ENCODE measurements at places on chromosomes 7 and 10. TPM values are rescaled to one million over a fixed set of nuclear protein-coding genes. Genes with fewer than 3 reads are reported as not detected.

DNA sequence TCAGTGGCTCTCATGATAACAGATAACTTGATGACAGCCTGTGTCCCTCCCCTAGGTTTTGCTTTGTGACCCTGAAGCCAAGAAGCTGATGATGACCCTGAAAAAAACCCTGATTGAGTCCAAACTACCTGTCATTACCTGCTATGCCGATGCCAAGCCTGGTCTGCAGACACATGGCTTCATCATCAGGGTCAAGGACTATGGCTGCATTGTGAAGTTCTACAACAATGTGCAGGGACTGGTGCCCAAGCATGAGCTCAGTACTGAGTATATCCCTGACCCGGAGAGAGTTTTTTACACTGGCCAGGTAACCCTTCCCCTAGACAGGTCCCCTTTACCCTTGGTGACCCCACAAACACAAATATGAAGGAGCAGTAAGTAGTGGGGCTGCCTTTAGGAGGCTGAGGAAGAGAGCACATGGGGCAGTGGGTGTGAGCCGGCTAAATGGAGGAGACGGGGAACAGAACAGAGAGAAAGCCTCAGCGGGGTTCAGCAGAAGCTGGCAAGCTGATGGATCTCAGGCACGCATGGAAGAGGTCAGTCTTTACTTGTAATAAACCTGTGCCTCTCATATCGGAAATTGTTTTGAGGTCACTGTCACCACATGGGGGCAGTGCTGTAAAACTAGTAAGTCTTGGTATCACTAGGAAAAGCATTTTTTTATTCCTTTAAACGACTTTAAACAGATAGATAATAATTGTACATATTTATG lies 20.2 kb downstream of the PDCD11 start:
- peak; percentile 36 for DNase-seq

DNA sequence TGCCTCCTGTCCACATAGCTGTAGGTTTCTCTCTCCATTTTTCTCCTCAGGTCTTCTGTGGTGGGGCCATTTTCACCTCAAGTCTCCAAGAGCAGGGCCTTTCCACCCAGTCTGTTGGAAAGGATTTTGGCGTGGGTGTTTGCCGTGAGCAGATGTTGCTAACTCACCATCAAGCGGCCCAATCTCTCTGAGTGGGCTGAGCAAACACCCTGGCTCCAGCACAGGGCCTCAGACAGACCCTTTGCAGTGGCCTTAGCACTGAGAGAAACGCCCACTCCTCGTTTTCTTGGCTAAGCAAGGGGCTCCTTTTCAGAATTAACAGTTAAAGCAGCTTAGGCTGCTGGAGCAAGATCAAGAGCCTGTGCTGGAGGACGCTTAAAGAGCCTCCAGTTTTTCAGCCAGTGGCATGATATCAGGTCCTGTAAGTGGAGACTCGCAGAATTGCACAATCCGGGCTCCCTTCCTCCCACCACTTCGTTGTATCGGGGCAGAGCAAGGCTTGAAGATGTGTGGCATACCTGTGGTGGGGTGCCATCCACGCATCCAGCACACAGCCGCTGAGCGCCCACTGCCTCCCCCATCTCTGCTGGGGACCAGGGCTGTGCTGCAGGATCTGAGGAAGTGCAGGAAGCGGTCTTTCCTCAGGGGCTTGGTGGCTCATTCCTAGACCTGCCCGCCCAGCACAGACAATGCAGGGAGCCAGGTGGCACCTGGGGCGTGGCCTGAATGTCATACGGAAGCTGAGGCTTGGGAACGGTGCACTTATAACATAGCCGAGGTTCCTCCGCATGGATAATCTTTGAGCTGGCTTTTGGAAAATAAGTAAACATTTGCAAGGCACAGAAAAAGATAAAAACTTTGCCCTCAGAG lies 142.7 kb downstream of the ADARB2 start:
- DNase-seq, result no peak

DNA sequence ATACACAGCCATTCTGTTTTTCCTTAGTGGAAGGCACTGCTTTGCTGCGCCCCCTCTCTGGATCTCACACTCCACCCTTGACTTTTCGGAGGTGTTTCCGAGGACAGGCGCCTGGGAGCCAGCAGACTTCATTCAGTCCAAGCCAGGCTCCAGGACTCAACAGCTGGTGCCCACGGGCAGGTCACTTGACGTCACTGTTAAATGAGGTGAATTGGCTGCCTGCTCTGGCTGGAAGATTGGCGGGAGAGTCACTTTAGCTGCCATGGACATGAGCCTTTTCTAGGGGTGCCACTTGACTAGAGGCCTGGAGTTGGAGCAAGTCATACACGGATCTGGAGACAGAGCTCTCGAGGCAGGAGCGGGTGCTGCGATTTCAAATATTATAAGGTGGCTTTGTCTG lies 3.2 kb downstream of the HTRA1 start:
- DNase-seq, result no peak

DNA sequence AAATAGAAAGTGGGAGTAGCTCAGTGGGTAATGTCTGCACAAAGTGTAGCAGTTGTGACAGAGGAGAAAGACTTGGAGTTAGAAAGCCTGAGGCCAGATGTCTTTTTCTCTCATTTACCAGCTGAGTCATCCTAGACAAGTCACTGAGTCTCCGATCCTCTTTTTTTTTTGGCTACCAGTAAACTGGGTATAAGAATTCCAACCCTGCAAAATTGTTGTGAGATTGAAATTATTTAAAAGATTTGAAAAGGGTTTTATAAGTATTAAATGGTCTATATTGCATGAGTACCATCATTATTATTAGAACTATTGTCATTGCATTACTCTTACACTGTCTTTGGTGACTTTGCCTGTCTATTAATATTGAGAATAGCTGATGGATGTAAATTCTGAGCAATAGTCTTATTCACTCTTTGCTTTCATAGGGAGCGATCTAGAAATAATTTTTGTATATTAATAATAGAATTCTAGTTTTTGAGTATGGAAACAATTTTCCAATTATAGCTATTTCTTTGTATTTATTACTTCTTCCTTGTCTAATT lies 74.0 kb downstream of the ARID5B start:
- no peak for DNase-seq

ERCC6 gene
- 16.9 TPM for polyA plus RNA-seq

CXCL12 gene
- polyA plus RNA-seq, result 513 TPM

Data from right renal cortex interstitium (tissue), 3 donors.